RWPE2 (cell line): ENCODE measurements at places on chromosomes 3 and 15.

GRCh38 chr3:134384963-134385362 lies 10.7 kb upstream of the AMOTL2 start:
- DNase-seq, result no peak

DNA sequence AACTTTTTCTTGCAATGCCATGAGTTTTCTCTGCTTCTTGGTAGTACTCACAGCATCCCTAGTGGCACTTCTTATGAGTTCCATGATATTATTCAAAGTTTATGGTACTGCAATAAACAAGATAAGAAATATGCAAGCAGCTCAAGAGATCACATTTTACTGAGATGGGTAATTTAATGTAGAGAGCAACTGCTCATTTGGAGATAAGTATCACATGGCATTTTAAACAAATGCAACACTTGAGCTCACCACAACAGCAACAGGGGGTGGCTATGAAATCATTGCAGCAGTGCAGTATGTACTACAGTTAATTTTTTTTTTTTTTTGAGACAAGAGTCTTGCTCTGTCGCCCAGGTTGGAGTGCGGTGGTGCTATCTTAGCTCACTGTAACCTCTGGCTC lies 85.1 kb downstream of the WDR49 start:
- DNase-seq, result no peak

DNA sequence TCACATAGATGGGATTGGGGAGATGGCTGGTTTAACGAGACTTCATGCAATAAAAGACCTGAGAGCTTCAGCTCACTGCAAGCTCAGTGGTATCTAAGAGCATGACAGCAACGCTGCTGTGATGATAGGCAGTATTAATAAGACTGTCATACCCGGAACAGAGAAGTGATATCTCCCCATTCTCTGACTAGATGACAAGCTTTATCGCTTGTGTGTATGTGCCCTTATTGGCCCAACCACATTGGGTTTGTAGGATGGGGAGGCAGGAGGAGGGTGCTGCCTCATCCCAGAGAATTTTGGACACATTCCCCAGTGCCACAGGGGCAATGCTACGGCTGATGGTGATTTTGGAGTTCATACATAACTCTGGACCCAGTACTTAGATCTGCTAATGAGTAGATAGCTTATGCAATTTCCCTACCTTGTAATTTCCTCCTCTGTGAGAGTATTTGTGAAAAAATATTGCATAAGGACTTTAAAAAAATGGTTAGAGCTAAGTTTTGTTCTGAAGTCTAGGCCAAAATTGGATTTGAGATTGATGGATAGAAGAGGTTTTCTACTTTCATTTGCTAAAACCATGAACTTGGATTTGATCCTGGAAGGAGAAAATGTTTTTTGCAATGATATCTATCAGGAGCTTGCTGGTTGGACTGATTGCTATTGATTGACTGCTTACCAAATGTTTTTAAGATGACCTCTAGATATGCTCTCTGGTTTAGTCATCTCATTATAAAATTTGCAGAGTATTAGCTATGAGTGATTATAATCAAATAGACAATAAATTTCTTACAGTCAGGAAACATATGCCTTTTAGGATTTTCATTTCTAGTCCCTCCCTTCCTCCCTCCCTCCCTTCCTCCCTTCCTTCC lies 14.0 kb upstream of the TMEM212 start:
- no peak for DNase-seq

- DNase-seq, result no peak
Observed at GRCh38 chr3:173933113-173933512, 535.6 kb downstream of the NLGN1 start.

DNA sequence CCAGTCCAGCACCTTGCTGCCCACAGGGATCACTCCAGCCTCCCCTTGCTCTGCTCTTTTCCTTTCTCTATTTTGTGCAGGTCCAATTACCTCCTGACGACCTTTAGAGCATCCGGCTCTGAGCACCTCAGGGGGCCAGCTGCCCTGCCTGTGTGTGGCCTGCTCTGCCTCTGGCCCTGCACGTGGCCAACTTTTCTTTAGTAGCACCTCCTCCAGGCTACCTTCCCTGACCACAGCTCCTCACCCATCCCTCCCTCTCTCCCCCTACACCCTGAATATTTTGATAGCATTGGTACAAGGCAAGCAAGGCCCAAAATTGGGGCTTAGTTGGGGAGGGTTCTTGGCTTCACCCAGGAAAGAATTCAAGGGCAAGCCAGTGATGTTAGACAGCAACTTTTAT lies 66.9 kb upstream of the PRR20G start:
- no peak for DNase-seq

GRCh38 chr3:134471521-134472193 lies 14.1 kb downstream of the ANAPC13 start:
- DNase-seq, result no peak

- DNase-seq, result no peak
Observed at GRCh38 chr15:58346361-58346760, 85.4 kb upstream of the LIPC start.

GRCh38 chr15:100771746-100772145 lies 107.9 kb upstream of the ALDH1A3 start:
- DNase-seq, result peak; percentile 63

DNA sequence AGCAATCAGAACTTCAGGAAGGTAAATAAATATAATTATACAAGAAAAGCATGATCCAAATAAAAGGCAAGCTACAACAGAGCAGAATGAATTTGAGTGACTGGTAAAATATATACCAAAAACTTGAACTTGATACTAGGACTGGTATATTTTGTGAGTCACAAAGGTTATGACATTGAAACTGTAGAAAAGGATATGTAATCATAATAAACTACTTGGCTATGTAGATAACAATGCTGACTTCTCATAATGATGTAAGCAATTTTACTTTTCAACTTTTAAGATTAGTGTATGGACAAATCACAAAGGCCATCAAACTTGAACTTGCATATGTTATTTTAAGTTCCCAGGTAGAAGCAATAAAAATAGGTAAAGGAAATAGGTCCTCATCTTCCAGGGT lies 384.5 kb upstream of the NECTIN3 start:
- DNase-seq, result no peak

GRCh38 chr3:38002940-38003339 lies 12.4 kb downstream of the VILL start:
- DNase-seq, result peak; percentile 32

GRCh38 chr3:62625268-62625667 lies 249.9 kb downstream of the CADPS start:
- DNase-seq, result no peak

DNA sequence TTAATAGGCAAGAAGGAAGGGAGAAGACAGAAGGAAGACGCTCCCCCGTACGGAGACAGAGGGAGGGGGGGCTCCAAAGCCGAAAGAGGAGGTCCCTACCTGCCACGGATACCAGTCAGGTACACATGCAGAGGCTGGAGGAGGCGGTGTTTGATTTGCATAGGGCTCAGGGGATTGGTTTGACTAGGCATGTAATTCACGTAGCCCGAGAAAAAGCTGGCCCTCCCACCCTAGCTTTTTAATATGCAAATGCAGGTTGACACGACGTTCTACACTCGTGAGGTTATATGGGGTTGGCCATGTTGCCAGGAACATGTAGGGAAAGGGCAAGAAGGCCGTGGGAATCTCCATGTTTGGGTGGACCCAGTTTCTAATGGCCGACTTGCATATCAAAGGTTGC lies 29.8 kb downstream of the ZNF592 start:
- no peak for DNase-seq

DNA sequence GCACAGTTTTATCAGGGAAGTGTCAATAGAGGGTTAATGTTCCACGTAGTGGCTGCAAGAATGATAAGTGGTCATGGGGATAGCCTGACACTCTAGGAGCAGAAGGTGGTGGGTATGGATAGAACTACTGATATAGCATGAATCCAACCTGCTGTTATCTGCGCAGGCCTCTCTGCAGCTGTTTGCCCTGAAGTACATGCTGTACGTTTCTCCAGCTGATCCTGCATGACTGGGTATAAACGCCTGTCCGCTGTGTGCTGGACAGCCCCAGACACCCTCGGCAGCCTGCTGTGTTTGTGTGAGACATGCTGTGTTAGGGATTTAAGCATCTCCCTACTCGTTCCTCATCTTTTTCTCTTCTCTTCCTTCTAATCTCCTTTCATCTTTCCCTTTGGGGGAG lies 87.1 kb downstream of the LPP start:
- no peak for DNase-seq
